ENCODE measurements at places on chromosomes 2 and 18. TPM values are rescaled to one million over a fixed set of nuclear protein-coding genes. Genes with fewer than 3 reads are reported as not detected.

CPO gene
- 0.35 TPM for total RNA-seq

GRCh38 chr2:186592137-186592875 lies 2.5 kb downstream of the ITGAV start:
- H3K27me3 ChIP-seq: no peaks in the 10 kb centered on the region
- H3K4me3 ChIP-seq: peak overlapping the region; percentile 88
- peaks cover 70% of the 10 kb centered on the region for H3K4me1 ChIP-seq
- DNase-seq: no peak
- peak overlapping the region; percentile 97 for H3K27ac ChIP-seq

DNA sequence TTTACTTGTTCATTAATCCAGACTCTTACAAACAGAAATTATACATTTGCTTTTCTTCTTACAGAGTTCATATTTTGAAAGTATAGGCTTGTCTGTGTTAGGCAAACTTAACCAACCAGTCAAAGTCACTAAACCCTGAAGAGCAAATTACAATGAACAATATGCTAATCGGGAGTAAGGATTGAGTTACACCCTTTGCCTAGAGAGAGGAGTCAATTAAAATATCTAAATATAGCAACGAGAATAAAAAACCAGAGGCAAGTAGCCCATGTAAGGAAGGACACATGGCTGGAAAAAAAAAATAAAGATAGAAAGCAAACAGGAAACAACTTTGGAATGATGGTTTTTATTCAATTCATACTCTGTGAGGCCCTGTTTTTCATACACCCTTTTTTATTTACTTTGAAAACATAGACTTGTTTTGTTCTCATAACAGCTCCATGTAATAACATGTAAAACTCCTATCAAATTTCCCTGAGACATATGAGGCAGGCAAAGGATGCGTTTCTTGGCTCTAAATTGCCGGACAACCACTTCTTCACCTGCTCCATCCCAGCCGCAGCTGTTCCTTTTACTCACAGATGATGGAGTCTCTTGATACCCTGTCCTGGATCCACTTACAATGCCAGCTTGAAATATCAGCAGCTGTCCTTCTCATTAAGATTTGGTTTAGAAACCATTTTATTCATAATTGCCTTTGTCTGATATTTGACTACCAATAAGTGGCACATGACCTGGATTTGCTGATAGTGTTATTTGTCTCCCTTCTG lies 767.7 kb upstream of the GCFC2 start:
- H3K36me3 ChIP-seq: no peaks in the 10 kb centered on the region
- DNase-seq: no peak
- H3K4me3 ChIP-seq: no peak overlapping the region
- no peak overlapping the region for H3K27ac ChIP-seq
- no peaks in the 10 kb centered on the region for H3K4me1 ChIP-seq
- H3K27me3 ChIP-seq: no peaks in the 10 kb centered on the region

DNA sequence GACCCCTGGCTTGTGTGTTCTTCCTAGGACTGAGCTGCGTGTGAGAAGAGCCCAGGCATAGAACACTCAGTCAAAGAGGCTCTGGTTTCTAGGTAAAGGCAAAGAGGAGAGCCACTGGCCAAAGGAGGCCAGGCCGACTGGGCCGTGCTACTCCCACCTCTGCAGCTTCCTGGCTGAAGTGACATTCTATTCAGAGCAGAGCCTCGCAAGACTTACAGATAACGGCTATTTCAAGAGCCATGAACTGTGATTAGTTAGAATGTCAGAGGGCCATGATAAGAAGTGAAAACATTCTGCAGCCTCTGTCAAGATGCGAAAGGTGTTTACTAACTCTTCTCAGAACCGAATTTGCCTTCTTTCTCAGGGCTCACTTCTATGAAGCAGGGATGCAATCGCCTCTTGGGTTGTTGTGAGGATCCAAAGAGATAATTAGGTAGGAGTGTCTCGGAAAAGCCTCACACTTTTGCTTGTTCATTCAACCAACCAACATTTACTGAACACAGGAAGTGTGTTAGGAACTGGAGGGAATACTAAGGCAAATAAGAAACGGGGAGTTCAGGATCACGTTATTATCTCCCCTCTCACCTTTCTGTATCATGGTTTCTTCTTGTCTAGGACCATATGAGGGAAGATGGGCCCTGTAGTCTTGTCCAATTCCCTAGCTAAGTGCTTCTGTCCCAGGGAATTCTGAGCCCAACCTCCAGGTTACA lies 3.4 kb upstream of the DNAJC5G start:
- DNase-seq: peak; percentile 46
- H3K4me1 ChIP-seq: peaks cover 4% of the 10 kb centered on the region
- no peak overlapping the region for H3K4me3 ChIP-seq
- no peaks in the 10 kb centered on the region for H3K36me3 ChIP-seq

- no peak for DNase-seq
- H3K27ac ChIP-seq: no peak overlapping the region
- no peaks in the 10 kb centered on the region for H3K36me3 ChIP-seq
These were observed 23.0 kb upstream of the RHOB start for GRCh38 chr2:20423847-20424246.

DNA sequence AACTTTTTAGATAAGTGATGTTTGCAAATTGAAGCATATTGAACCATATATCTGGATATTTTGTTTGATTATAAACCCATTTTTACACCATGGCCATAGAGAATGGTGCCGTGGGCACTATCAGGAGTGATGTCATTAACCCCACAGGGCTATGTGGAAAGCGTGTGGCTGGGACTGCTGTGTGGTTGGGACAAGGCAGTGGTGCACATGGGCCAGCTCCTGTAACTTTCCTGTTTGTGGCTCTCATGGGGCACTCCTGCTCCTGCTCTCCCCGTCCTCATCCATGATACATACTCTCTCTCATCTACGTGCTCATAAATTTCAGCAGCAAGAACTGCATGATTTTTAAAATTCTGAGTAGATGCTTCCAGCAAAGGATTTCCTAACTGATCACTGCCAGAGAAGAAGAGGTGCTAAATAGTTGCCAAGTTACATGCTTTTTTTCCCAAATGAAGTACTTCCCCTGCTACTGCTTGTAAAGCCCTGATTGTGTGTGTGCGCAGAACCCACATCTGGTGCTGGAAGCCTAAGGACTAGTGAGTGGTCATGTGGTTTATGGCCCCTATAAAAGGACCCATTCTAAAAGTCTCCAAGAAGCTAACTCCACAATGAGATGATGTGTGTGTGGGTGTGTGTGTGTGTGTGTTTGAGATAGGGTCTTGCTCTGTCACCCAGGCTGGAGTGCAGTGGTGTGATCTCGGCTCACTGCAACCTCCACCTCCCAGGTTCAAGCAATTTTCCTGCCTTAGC lies 240.8 kb downstream of the NEDD4L start:
- no peak overlapping the region for H3K4me3 ChIP-seq
- no peak for DNase-seq
- no peak overlapping the region for H3K27ac ChIP-seq
- no peaks in the 10 kb centered on the region for H3K36me3 ChIP-seq

Measured in heart right ventricle (tissue), 16 donors.